ENCODE measurements at places on chromosomes 12 and 14.

DNA sequence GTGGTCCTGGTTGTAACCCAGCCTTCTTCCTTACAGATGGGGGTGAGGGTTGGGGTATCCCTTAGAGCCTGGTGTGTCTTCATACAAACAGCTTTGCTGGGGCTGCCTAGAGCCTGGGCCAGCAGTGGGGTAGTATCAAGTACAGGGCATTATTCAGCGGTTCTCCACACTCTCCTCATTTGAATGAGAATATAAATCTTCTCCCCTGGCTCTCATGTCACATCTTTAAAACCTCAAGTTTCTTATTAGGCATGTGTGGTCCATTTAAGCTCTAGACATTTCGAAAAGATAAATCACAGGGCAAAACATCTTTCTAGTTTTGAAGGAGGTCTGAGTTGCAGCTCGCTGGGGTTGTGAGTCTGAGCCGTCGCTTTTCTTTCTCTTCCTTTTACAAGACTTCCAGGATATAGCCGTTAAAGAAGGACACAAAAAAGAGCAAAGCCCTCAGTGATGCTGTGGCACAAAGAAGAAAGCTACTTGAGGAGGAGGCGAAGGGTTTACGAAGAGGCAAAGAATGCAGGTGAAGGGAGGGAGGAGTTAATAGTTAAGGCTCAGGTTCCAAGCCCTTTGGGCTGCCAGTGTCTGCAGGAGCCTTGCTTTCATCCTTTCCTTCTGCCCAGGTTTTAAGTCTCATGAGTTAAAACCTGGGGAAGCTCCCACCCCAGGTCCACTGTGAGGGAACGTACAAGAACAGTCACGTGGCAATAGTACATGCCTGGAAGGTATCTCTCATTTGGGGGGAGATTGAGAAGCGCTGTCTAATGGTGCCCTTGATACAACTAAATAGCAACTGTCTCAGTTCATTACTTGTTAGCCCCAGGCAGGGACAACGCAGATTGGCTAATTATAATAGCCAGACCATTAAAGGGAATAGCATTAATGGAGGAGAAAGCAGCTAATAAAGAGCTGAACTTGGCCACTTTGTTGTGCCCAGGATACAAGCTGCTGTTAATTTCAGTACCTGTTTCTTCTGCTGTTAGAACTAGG lies 94.2 kb downstream of the ETV6 start:
- DNase-seq = no peak

DNA sequence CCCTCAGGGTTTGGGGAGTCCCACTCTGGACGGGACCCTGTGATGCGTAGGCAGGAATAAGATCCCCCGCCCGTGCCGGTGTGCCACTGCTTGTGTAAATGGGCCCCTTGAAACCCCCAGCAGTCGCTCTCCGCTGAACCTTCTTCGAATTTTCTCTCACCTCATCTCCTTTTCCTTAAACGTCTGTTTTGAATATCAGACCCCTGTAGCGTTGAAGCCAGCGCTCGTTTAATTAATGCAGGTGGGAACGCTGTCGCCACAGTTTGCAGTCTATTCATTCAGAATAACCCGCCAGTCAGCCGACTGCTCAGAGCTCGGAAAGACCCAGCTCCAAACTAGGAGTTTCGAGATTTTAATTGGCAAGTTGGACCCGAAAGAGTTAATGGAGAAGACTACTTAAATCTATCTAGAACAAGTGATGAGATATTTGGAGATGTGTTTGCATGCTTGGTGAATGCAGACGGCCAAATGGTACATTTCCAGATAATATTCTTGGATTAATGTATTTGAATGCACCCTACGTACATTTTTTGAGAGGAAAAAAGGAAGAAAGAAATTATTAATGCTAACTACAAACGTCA lies 739 bp upstream of the PPP2R5E start:
- DNase-seq = no peak

- no peak for DNase-seq
Measured at GRCh38 chr12:113149361-113150150, at the start of gene CFAP73. TSS of gene CFAP73 (plus strand) at chr12:113149724. CDS start at chr12:113149858, 134 bp downstream.

DNA sequence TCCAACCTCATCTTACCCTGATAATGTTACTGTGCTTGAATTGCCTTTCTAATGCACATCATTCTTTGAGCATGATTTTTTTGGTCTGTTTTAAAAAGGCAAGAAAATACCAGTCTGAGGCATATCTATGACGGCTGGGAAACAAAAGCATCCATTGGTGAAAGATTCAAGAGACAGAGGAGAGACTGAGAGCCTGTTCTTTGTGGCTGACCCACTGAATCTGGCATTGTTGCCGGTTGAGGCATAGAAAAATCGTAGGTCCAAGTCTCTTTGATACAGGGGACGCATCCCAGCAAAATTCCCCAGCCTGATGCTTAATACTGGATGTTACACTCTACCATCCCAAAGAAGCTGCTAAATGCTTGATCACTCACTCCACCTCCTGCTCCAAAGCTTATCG lies 2.9 kb upstream of the KLHL42 start:
- no peak for DNase-seq

GRCh38 chr12:125604976-125605375 lies 539.7 kb downstream of the AACS start:
- DNase-seq = no peak

DNA sequence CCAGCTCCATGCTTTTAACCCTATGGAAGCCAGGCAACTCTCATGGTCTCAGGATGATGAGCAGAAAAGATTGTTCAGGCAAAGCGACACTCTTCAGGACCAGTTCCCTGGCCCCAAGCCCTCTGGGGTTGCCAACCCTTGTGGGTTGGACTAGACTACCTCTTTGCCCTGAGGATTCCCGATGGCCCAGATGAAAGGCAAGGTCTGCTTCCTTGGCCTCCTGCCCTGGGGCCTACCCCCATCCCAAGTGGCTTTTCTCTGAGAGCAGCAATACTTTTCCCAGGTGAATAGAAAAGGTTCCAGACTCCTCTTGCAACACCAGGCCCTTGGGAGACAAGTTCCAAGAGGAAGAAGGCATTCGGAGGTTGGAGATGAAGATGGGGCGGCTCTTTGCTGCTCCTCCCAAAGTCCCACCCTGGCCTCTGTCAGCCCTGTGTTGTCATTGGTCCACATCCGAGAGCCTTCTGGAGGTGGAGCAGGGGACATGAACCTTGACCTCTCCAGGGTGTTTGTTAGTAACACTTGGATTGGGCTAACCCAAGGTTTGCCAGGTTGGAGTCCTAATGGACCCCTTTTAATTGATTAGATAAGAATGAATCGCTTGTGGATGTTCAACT lies 131.1 kb downstream of the GCH1 start:
- no peak for DNase-seq

GRCh38 chr12:78473136-78473535 lies 391.4 kb upstream of the SYT1 start:
- no peak for DNase-seq

DNA sequence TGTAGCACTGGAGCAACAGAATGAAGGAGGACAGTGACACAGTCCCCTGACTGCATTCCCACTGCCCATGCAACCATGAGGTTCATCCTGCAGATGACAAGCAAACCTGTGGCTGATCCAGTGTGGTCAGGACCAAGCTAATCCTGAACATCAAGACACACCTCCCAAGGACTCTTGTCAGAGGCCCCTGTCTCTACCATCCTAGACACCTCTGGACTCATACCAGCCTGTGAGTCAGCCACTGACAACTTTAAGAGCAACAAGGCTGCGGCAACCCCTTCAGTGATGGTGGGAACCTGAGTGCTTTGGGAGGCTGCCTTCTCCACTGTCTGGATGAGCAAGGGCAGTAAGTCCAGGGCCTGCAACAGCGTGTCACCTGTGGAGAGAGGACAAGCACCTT lies 24.6 kb downstream of the GCN1 start:
- no peak for DNase-seq

- DNase-seq = peak; percentile 6
Measured at GRCh38 chr14:77372304-77372841, 4.5 kb downstream of the TMED8 start.

DNA sequence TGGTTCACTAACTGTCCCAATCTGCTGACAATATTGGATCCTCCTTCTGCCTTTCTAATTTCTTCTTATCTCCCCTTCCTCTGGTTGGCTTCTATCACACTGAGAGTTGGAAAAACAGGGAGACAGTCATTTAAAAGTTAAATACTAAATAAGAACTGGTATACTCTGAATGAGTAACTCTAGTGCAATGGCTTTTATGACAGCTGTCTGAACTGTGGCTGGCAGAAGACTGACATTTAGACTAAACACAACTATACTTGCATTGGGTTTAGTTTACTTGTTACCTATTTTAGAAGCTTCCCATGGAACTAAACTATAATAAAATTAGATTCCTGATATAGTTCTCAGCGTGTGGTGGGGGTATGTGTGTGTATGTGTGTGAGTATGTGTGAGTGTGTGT lies 7.9 kb upstream of the MAGOHB start:
- DNase-seq = no peak

GRCh38 chr12:106566771-106567170 lies 16.0 kb upstream of the RFX4 start:
- DNase-seq = no peak

GRCh38 chr14:61898568-61898967 lies 136.3 kb downstream of the SNAPC1 start:
- DNase-seq = no peak

DNA sequence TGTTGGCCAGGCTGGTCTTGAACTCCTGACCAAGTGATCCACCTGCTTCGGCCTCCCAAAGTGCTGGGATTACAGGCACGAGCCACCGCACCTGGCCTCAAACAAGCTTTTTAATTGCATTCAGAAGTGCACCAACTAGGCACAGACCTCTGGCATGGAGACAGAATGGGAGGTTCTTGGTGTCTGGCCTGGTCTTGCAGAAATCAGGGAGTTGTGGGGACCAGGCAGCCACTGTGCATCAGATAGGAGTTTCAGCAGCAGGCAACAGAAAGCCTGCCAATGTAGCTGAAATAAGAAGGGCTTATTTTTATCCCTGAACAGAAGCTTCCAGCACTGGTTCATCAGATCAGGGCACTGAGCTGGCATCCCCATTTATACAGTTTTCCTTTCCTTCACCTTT lies 22.2 kb upstream of the TCL1B start:
- no peak for DNase-seq

- DNase-seq = no peak
Measured at GRCh38 chr12:1928439-1929121, 10.1 kb upstream of the CACNA2D4 start.

GRCh38 chr12:111455448-111456320 lies 50.0 kb downstream of the SH2B3 start:
- no peak for DNase-seq

DNA sequence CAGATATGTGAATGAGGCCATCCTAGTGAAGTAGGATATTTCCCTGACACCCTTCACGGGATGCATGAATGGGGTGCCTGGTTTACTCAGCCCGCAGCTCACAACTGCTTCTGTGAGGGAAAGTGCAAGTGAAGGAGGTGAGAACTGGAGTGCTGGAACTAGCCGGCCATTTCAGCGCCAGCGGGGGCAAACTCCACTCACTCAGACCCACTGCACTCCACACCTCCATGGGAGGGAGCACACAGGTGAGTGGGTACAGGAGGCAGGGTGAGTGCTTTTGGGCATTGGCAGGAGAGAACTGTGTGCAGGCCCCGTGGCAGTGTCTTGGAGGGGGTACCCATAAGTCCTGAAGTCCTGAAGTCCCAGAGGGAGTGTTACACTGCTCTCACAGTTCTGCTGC lies 1008.4 kb downstream of the SLC6A15 start:
- no peak for DNase-seq

- DNase-seq = no peak
Measured at GRCh38 chr12:127178463-127178862, 1088.5 kb upstream of the TMEM132C start.

DNA sequence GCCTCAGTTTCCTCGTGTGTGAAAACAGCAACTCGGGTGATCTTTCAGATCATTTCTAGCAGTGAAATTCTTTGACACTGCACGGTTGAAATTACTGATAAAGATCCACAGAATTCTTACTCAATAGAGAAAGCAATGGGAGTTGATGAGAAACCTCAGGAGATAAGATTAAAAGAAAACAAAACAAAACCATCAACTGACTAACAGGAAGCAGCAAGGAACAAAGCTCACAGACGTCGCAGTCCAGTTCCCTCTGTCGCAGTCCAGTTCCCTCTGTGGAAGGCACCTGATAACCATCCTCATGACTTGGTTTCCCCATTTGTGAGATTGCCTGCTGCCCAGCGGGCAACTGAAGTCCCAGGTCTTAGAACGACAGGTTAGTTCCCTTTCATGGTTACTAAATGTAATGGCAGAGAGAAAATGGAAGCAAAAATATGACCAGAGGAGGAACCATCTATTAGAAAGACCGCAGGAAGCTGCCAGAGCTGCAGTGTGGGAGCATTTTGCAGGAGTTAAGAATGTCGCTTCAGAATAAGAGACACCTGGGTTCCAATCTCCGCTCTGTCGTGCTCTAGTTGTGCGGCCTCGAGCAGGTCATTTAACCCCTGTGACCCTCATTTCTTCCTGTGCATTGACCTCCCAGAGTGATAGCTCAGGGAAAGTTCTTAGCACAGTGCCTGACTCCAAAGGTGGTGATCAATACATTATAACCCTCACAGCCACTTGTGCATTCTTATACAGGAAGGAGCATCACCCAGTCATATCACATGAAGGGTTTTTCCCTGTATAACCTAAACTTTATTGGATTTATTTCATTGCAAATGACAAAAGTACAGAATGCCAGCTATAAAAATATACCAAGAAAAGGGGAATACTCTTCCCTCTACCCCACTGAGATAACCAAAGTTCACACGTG lies 5.1 kb upstream of the MED13L start:
- no peak for DNase-seq

GRCh38 chr14:35193161-35193560 lies 70.8 kb downstream of the PRORP start:
- DNase-seq = no peak

- DNase-seq = no peak
Measured at GRCh38 chr14:77838831-77839511, 39.1 kb downstream of the ADCK1 start.

DNA sequence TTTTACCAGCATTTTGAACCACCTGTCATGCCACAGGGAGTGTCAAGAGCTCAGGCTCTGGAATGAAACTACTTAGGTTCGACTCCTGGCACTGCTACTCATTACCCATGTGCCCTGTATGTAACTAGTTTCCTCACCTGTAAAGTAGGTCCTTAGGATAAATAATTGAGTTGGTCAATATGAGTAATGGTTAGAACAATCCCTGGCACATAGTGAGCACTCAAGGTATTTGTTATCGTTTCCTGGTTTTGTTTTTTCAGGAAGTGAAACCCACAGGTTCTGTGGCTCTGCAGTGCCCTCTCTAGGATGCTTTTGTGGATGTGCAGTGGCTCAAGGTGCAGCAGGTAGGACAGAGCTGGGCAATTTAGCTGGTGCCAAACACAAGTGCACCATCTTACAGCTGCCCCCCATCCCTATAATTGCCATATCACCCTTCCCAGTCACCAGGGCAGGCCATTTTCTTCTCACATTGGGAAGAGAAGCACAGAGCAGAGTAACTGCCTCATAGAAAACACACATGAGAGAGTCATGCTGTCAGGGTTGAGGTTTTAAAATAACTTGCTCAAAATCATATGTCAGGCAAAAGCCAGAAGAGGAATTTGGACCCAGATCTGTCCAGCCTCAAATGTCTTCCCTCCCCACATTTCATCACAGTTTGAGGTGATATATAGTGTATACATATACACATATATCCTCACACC lies 297.5 kb downstream of the RPAP3 start:
- peak; percentile 52 for DNase-seq

GRCh38 chr12:51371295-51371953 lies 19.8 kb downstream of the GALNT6 start:
- no peak for DNase-seq

GRCh38 chr12:121513464-121514183 lies 67.2 kb downstream of the KDM2B start:
- DNase-seq = no peak
